Natural killer cell (primary cell): ENCODE measurements at places on chromosomes 4 and X. TPM values are rescaled to one million over a fixed set of nuclear protein-coding genes. Genes with fewer than 3 reads are reported as not detected.

The SPANXN3 gene
- not detected for total RNA-seq

DNA sequence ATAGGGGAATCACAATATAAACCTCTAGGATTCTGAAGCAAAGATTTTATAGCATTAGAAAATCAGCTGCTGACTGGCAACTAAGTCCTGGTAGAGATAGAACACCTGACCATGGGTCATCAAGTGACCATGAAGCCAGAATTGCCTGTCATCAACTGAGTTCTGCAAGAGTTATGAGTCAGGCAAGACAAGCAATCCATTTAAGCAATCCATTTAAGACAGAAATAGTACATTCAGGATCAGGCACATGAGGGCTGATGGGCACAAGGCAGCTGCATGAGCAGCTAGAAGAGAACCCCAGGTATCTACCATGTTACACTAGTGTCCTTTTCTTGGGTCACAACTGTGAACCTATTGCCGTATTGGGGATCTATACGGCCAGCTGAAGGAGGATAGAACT is 98.9 kb downstream of the SPRY1 start:
- DNase-seq: no peak

DNA sequence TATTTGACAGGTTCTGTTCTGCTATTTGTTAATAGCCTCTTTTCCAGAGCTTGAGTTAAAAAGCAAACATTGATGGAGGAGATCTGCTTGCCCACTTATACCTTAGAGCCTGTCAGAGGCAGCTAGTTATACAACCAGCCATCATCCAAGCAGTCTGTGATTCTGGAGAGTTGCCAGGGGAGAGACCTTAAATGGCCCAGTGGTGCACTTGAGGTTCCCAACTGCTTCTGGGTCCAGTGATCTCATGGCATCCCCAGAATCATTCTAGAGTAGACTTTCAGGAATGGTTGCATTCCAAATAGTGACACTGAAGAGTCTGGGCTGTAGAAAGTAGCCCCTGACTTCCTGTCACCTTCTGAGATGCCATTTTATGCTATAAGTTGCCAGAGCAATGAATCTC is 160.7 kb downstream of the FHIP1A start:
- no peak for DNase-seq

The IL13RA1 gene
- 1.5 TPM for total RNA-seq

- no peak for DNase-seq
These were observed 15.0 kb downstream of the EREG start for GRCh38 chr4:74379912-74380311.

GRCh38 chr4:151901631-151902030 is 140.8 kb upstream of the GATB start:
- no peak for DNase-seq

DNA sequence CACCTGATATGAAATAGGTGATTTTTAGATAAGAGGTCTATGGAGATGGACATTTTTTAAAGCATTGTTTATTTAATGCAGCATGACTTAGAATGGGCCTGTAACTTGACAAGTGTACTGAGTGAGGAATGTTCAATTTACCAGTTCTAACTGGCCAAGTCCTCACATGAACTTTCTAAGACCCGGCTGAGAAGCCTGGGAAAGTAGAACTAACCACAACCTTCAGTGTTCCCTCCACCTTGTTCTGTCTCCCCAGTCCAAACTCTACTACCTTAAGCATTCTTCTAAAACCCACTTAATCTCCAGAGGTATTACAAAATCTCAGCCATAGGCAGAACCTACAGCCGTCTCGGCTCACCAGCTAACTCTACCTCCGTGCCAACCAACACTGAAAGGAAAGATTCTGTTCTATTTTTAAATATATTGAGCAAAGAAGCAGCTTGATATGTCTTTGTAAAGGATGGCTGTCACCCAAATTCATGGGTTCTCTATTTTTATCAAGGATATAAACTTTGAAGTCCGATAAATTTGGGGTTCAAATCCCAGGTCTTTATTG is 6.8 kb downstream of the PPARGC1A start:
- no peak for DNase-seq

- DNase-seq: no peak
These were observed 14.2 kb upstream of the ADRA2C start for GRCh38 chr4:3752022-3752421.

The RAB39B gene
- total RNA-seq: 6.3 TPM

DNA sequence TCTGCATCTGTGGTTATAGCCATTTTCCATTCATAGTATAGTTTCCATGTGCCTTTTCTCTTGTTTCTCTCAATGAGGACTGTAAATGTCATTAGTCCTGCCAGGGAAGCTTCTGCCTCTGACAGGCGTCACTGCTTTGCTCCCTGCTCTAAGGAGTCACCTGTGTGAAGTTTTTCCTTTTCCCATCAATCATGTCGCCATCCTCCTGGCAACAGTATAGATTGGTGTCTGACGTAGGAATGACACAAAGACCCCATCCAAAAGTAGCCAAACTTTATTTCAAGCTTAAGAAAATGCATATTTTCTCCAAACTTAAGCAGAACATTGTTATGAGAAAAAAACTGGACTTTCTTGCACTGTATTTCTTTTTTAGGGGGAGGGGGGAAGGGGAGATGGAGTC is 23.1 kb upstream of the MECP2 start:
- DNase-seq: no peak

The SLC26A1 gene
- 0.61 TPM for total RNA-seq
